ENCODE measurements at places on chromosomes 16 and 17.
A peak's percentile ranks its signal among the peaks of the same experiment; 100 is the strongest.

- no peak for DNase-seq
Observed at GRCh38 chr17:69489313-69489712, 74.8 kb downstream of the MAP2K6 start.

- DNase-seq = no peak
Observed at GRCh38 chr16:49810831-49811230, 45.1 kb downstream of the ZNF423 start.

- peak; percentile 94 for DNase-seq
Observed at GRCh38 chr16:2023092-2024031, 3.3 kb upstream of the NHERF2 start.

DNA sequence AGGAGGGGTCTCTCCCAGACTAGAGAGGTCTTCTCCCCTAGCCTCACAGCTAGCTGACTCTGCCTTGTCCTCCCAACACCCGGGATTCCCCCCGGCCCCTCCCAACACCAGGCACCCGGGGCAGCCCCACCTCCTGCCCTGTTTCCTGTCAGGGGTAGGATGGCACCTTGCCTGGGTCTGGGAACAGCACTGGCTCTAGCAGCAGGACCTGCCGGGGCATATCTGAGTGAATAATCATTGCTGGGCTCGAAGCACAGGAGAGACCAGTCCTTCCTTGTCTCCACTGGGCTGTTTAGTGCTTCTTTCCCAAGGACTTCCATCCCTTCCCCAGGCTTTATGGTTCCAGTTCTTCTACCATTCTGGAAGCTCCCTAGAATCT, 25.7 kb downstream of the MINK1 start:
- DNase-seq = no peak

DNA sequence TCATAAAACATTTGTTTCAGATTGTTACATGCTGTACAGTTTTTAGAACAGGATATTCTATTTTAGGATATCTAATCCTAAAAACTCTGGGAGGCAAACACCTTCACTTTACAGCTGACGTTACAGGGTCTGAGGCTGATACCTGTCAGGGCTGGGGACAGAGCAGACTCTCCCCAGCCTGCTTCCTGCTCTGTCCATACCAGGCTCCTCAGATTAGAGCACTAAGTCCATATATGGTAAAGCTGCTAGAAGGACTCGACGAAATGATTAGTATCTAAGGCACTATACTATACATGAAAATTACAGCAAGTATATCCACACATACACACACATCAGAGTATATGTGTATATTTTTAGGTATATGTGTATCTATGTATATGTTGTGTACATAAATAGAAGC, 125.2 kb downstream of the ZFHX3 start:
- peak; percentile 29 for DNase-seq

DNA sequence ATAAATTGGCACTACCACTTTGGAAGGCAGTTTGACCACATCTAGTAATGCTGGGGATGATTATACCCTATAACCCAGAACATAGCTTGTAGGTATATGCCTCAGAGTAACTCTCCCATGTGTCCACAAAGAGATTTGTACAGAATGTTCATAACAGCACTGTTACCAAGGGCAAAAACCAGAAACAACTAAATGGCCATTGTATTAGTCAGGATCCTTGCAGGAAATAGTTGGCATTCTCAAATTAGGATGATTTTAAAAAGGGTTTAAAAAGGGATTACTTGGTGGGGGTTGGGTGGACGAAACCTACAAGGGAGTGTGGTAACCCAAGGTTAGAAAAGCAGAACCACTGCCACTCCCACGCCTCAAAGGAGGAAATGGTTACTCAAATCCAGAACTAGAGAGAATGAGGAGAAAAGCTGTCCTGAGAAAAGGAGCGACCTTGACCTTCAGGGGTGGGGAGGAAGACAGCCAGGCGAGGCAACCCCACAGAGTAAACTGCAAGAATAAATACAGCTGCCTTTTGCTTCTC, 2.1 kb downstream of the CPPED1 start:
- peak; percentile 38 for DNase-seq

- DNase-seq = no peak
Observed at GRCh38 chr16:82641336-82641984, 14.7 kb downstream of the CDH13 start.

DNA sequence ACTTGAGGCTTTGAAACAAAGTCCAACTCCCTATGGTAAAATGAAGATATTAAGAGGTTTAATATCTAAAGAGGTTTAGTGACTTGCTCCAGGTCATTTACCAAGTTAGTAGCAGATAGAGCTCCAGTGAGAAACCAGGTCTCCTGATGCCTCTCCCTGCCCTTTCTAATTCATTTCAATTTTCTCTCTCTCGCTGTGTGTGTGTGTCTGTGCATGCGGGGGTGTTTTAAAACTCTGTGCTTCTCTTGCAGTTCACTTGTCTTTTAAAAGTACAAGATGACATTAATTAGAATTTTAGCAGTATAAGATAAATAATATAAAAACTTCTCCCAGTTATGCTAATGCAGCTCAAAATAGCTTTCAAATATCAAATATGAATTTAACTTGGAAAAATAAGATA, 8.2 kb upstream of the ZP2 start:
- no peak for DNase-seq

DNA sequence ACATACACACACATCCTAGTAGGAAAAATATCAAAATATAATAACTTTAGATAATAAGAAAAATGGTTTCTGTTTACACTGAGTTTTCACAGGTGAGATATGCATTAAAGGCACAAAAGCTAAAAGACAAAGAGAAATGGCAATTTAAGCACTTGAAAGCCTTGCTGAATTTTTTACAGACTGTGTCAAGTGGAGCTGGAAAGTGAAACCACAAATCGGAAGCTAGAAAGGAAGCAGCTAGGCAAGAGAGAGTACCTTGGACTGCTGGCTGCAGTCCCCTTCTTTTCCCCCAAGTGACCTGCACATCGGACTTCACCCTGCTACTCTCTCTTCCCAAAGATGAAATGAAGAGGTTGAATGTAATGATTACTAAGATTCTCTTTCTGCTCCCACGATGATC, 135.1 kb downstream of the CDH13 start:
- DNase-seq = no peak

DNA sequence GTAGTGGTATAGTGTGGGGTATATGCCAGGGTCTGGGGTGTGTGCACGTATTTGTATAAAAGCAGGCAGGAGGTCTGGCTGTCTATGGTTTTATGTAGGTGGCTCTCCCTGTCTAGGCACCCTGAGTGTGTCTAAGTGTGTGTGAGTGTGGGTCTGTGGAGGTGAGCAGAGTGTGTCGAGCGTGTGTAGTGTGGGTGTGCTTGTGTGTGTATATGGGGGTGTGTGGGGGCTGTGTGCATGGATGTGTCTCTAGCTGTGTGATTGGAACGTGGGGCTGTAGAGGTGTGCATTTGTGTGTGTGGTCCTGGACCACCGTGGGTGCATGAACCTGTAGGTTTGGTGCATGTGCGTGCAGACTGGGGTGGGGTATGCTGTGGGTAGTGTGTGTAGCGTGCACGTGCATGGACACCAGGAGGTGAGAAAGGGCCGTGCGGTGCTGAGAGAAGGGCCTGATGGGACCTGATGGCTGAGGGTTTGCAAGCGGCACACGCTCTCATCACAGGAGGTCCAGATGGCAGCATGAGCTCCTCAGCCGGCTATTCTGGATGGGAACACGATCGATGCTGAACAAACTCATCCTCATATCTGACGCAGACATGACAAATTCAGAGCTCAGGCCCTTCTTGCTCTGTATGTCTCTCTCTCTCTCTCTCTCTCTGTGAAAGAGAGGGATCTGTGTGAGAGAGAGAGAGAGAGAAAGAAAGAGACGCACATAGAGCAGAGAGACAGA, 27.7 kb downstream of the SPACA3 start:
- no peak for DNase-seq

- no peak for DNase-seq
Observed at GRCh38 chr17:55175788-55176427, 88.9 kb upstream of the HLF start.

Measured in tibial artery (tissue), 4 donors.